NCI-H226 (cell line): ENCODE measurements at places on chromosomes 7 and 10.
A peak's percentile ranks its signal among the peaks of the same experiment; 100 is the strongest.

- DNase-seq, result no peak
Observed at GRCh38 chr7:33862946-33863814, 42.2 kb upstream of the BMPER start.

- peak; percentile 100 for DNase-seq
Observed at GRCh38 chr10:110410329-110411046, 87.2 kb upstream of the DUSP5 start.

DNA sequence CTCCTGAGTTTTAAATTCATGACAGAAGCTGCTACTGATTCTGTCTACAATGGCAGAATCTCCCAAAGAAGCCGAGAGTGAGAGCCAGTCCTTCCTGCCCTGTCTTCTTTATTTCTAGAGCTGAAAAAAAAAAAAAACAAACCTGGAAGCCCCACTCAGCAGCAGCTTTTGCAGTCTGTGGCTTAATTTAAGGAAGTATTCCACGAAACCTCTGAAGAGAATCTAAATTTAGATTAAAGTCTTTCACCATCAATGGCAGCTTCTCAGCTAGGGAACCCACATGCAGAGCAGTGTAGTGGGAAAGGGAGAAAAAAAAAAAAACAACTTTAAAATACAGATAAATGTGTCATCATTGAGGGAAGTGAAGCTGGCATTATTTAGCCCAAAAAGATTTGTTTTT lies 23.4 kb downstream of the SMURF1 start:
- no peak for DNase-seq

DNA sequence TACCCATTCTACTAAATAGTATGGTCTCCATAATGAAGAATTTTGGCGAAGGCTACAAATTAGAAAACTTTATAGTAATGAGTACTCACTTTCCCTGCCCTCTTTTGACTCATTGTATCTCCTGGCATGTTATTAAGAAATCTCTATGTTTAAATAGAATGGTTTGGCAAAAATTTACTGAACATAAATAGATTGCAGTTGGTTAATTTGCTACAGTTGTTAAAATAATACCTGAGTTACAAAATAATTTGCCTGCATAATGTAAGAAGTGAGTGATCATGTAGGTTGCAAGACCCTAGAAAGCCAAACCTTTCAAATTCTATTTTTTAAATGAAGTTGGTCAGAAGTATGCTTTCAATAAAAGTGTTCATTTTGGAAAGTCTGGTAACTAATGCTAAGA lies 176.8 kb upstream of the AHR start:
- no peak for DNase-seq

DNA sequence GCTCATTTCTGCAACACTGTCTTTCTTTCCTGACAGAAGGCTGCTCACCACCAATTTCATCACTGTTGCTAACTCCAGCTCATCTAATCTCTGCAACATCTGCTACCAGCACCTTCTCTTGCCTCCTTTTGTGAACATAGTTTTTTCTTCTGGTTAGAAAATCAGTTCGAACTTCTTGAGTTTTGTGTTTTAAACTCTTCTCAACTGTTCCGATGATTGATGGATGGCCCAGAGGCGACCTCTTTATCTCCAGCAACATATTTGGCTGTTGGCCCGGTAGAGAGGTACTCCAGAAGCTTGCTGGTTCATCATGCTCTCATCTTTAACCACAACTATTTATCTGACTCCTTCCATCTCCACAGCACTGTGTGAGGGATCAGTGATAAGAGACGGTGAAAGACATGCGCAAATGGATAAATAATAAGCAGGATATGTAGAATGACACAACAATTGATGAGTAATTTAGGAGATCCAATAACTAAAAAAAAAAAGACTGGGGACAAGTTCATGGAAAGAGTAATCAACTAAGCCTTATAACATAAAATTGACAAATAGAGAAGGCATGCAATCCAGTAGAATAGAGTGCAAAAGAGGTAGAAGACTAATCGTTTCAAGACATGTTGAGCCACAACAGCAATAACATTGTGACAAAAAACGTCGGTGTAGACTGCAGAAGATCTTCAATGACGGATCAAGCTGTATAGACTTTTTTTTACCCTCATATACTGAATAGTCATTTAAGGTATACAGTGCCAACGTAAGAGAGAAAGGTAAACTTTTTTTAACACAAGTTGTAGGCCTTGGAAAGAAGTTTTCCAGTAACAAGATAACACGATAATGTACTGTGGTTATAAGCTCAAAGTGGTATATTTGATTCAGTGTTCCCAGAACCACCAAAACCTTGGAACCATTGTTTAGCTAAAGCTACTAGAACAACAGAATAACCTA lies 152.2 kb downstream of the CRPPA start:
- DNase-seq, result peak; percentile 100

DNA sequence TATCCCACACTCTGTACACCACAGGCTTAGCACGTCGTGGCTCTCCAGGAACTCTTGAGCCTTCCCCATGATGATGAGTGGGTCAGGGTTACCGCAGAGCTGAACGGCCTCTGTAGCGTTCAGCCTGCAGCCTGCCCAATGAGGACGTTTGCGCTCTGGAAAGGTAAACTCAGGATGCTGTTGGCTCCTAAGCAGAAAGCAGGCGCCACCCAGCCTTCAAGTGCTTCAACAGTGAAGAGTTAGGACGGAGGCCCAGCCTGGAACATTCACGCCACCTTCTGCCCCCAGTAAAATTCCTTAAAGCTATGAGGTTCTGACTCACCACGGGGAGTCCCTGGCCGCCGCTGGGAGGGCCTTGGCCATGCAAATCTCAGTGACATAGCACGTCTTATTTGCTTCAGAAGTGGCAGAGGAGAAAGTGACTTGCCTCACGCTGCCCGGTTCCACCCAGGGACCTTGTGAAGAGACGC lies 161.5 kb upstream of the SH2B2 start:
- DNase-seq, result peak; percentile 74

GRCh38 chr10:77410523-77410922 lies 227.1 kb downstream of the KCNMA1 start:
- no peak for DNase-seq

- no peak for DNase-seq
Observed at GRCh38 chr7:3790803-3791202, 489.8 kb downstream of the SDK1 start.

GRCh38 chr10:87558333-87558732 lies 53.6 kb downstream of the MINPP1 start:
- no peak for DNase-seq

DNA sequence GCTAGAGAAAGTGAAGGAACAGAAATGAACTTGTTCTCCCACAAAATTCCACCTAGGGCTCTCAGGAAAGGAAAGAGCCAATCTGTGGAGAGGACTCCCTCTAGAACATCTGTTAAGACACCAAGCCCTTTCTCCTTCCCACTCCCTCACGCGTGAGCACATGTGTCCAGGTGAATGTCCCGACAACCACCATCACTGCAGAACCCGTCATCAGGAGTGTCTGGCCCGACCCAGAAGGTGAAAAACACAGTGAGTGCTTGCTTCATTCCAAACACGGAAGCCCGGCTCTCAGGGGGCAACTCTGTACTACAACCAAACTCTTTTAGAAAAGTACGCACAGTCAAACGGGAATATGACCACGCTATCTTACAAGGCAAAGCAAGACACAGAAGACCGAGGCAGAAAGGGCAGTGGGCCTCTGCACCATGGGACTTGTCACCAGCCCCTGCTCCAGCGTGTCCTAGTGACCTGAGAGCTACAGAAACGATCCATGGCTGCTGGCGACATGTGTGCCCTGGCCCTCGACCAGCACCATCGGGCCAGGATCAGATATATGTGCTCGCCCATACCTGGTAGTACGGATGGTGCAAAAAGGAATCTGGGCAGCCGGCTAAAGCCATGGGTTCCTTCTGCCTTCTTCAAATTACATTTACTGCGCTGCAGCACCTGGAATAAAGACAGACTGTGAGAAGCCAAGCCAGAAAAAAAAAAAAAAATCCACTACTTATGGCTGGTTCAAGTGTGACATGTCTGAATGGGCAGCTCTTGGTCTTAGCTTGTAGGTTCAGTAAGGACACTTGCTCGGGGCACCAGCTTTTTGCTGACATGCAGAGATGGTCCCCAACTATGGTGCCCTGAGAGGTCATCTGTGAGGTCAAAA lies 50.8 kb downstream of the GRB10 start:
- DNase-seq, result no peak

GRCh38 chr7:38630720-38631673 lies at the start of gene AMPH:
TSS of gene AMPH (minus strand) at chr7:38631373. CDS start at chr7:38631351, 22 bp downstream.
- DNase-seq, result no peak

GRCh38 chr7:12490107-12490688 lies 80.3 kb upstream of the SCIN start:
- DNase-seq, result peak; percentile 24

DNA sequence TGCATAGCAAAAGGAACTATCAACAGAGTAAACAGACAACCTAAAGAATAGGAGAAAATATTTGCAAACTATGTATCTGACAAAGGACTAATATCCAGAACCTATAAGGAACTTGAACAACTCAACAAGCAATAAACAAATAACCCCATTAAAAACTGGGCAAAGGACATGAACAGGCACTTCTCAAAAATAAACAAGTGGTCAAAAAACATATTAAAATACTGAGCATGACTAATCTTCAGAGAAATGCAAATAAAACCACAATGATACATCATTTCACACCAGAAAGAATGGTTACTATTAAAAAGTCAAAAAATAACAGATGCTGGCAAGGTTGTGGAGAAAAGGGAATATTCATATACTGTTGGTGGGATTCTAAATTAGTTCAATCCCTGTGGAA lies 17.1 kb downstream of the MAGI2 start:
- peak; percentile 34 for DNase-seq

GRCh38 chr10:1048349-1048731 lies 579 bp downstream of the IDI1 start:
- DNase-seq, result no peak

GRCh38 chr10:13758312-13758711 lies 171.5 kb downstream of the PRPF18 start:
- peak; percentile 87 for DNase-seq

- no peak for DNase-seq
Observed at GRCh38 chr7:132541656-132542055, 34.6 kb downstream of the PLXNA4 start.

GRCh38 chr10:32684291-32684690 lies 238.4 kb downstream of the CCDC7 start:
- DNase-seq, result no peak

- peak; percentile 68 for DNase-seq
Observed at GRCh38 chr7:20642166-20642565, 26.7 kb downstream of the ABCB5 start.

DNA sequence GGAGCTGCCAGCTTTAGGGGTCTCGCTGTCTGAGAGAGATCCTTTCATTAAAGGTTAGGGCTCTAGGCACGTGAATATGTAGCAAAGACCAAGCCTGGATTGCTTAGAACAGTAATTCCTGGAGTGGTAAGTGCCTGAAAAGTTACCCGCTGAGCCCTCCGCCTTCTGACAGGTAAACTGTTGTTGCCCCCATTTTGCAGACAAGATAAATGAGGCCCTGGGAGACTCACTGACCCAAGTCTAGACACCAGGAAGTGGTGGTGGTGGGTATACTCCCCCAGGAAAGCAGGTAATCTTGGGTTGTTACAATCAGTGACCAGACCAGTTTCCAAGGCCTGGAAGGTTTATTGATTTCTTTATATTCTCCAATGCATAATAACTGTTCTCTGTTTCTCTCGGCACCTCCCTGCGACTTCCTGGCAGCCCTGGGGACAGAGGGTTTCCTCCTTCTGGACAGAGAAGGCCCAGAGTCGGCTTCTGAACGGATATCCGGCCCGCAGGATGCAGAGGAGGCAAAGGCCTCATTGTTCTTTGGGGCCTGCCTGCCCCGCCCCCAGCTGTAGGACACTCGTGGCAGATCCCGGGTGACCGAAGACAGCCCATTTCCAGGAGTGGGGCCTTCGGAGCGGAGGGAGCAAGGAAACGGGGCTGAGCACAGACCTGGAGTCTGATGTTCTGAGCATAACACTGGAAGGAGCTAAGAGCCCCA lies 1.3 kb upstream of the GRK5 start:
- DNase-seq, result no peak

DNA sequence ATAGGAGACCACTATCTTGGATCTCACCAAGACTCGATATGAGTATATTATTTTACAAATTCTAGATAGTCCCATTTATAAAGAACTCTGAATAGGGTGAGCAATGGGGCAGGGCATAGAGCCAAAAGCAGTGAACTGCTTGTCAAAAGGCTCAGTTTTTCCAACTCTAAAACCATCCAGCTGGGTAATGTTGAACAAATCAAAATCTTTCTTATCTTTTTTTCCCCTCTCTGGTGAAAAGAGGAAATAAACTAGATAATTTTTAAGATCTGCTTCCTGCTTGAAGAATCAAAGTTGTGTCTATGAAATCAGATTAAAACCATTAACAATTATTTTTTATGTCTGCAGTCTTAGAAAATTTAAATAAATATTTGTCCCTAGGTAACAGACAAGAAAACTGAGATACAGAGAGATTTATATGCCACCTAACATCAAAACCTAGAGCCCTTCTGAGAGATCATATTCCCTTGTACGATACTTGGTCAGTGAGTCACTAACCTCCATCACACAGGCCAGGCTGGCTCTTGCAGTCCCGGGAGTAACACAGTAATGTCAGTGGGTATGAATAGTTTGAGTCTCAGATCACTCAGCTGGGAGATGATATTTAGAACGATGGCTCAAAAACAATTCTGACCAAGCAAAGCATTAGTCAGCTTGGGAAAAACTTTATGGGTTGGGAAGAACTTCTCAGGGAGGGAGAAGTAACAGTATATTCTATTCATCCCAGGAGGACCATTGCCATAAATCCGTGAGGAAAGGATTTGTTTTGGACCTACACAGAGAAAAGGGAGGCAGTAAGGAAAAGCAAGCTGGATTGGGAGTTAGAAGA lies 178.8 kb downstream of the REEP3 start:
- DNase-seq, result peak; percentile 98

GRCh38 chr7:20191391-20191869 lies 25.8 kb downstream of the MACC1 start:
- DNase-seq, result no peak

DNA sequence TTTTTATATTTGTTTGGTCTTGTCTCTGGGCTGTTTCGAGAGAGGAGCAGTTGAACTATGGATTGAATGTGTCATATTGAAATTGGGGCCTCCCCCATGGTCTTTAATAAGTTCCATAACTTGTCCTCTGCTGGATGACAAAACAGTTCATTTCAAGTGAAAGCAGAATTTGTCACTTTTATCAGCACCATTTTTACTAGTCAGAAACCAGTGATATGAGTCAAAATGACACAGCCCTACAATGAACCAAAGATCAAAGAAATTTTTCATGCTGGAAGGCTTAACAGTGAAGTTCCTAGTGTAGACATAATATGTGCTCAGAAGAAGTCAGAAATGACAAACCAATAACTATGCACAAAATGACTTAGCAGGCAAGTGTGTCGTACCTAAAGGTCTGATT lies 133.6 kb upstream of the VWC2 start:
- DNase-seq, result no peak
